ENCODE measurements at places on chromosomes 1 and 21.

GRCh38 chr21:45017039-45017960 is 57.1 kb upstream of the ADARB1 start:
- peak; percentile 19 for DNase-seq

DNA sequence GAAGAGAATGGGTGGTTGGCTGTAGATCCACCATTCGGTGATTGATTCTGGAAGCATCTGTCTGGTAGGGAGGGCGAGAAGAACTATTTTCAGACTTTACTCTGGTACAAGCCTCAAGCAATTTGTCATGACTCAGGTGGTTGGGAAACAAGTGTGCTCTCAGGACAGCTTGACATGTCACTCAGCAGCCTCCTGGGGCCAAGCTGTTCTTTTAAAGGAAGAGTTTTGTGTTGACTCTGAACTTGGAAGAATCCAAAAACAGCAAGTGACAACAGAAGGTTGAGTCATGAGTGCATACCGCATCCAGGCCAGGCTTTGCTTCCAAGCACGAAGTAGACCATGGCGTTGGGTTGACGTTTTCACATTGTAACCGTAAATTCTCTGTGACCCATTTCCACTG is 65.9 kb downstream of the CLIC6 start:
- DNase-seq = no peak

DNA sequence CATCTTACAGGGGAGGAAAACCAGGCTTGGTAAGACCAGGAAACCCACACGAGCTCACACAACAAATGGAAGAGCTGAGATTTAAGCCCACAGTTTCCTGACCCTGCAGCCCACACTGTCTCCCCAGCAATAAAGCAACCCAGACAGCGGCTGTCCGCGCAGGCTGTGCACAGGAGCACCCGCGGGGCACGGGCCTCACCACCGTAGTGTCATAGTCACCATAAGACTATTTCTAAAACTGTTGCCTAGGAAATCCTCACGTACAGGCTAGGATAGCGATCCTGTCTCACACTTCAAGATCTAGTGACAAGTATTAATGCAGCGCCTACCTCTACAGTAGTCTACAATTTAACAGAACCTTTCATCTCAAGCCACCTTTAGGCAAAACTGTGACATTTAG is 54.0 kb upstream of the SYT6 start:
- DNase-seq = no peak

DNA sequence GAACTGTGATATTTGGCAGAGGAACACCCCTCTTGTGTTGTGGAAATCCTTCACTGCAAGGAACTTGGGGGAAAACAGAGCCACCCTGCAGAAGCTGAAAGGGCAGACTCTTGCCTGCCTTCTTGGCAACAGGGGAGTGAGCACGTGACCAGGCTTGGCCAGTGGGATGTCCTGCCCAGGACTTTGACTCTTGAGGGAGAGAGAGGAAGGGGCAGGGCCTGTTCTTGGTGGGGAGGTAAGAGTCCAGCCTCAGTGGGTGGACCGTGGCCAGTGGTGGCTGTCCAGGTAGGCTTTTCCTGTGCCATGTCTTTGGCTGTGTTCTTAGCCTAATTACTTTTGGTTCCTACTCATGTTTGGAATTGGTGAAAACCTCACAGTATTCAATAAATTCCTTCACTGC is 8.6 kb upstream of the AK2 start:
- no peak for DNase-seq

GRCh38 chr1:225441314-225442122 is 13.7 kb upstream of the LBR start:
- DNase-seq = no peak

GRCh38 chr1:197200272-197200899 is 53.9 kb upstream of the ASPM start:
- no peak for DNase-seq

GRCh38 chr1:234018816-234019215 is 114.3 kb downstream of the SLC35F3 start:
- no peak for DNase-seq

- DNase-seq = no peak
Observed at GRCh38 chr1:215749414-215749813, 182.3 kb downstream of the KCTD3 start.

DNA sequence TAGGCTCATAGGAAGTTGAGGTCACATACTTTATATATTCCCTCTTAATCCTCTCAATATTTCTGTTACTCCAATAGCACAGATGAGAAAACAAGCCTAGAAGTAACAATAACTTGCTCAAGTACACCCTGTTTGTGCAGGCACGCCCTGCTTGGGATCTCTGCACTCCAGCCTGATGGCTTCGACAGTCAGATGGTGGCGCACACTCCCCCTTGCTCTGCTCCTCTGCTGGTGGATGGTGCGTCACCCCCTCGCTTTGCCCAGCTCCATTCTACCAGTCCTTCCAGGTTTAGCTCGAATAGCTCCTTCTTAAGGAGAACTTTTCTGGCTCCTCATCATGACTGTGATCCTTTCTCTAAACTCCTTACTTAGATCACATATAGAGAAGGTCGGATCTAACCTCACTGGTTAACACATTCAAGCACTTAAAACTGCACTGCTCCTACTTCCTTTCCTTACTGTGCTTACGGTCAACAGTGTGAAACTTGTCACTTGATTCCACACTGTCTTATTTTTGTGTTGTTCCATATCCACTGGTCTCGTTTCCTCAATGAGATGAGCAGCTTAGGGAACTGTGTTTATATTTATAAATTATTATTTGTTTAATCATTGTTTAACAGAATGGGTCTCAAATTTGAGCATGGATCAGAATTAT is 3.0 kb downstream of the TSPAN2 start:
- no peak for DNase-seq

GRCh38 chr21:46116189-46116775 is 18.4 kb downstream of the COL6A2 start:
- DNase-seq = peak; percentile 17

DNA sequence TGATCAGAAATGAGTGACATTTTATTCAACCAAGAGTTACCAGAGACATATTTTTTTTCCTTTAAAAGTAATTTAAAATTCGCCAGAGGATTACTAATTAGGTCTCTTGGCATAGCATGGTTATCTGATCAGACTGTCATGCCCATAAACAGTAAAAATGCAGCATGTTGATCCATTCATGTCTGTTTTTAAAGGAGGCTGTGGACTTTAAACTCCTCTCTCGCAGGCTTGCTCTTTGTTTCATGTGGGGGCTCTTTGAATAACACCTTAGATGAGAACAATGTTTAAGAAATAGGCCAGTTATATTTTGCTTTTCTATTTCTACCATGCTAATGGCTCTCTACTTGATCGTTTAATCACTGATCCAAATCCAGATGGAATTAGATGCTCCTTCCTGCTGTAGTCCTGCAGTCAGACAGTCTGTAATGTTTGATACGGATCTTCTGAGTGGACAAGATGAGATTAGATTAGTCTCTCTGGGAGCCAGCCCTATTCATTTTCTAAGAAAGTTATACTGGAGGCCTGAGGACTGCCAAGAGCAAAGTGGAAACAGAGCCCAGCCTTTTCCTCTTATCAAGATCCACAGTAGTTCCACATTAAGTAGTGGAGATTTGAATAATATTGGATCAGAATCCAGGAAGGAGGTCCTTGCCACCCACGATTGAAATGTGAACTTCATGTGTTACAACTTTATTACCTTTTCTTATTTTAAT is 197.4 kb downstream of the HS2ST1 start:
- no peak for DNase-seq

DNA sequence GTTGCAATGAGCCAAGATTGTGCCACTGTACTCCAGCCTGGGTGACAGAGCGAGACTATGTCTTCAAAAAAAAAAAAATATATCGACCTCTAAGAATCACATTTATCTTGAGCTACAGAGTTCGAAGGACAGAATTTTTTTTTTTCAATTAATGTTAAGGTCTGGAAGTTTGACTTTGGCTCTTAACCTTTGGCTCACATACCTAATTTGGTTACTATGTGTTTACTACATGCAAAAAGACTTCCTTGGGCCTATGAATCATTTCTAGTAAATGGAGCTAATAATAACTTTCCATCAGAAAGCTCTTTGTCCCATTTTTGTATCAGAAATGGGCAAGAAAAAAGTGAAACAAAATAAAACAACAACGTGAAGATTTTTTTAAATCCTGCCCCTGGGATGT is 351.2 kb downstream of the SMYD3 start:
- DNase-seq = no peak

DNA sequence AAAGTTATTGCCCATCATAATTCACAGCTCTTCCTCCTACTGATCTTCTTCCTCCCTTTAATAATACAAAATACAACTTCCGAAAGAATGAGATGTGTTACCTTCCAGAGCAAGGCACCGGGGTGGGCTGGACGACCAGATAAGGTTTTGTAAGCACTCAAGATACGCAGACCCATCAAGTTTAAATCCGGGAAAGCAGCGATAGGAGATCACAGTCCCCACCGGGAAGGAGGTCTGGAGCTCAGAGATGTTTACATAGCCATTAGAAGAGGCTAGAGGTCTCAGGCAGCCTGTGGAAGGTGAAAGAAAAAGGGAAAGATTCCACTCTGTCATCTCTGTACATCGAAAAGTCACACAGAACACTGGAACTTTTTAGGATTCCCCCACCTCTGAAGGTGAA is 99.4 kb downstream of the SUSD4 start:
- DNase-seq = no peak

DNA sequence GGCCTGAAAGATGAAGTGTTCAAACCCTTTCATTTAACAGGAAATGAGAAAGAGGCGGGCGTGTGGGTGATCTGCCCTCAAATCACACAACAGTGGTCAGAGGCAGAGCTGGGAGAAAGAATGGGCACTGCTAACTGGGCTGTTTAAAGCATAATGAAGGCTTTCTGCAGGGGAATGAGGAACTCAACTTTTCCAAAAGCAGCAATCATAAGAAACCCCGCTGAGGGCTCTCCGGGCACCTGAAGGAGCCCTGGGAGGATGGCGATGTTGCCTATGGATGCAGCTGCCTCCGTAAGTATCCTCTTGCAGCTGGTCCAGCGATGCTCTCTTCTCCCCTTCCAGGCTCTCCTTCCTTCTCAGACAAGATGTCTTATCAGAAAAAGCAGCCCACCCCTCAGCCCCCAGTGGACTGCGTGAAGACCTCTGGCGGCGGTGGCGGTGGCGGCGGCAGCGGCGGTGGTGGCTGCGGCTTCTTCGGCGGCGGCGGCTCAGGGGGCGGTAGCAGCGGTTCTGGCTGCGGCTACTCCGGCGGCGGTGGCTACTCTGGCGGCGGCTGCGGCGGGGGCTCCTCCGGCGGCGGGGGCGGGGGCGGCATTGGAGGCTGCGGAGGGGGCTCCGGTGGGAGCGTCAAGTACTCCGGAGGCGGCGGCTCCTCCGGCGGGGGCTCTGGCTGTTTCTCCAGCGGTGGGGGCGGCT is 1.2 kb downstream of the LORICRIN start:
- DNase-seq = peak; percentile 32

GRCh38 chr1:164712131-164713036 is 153.4 kb downstream of the PBX1 start:
- DNase-seq = no peak

All from activated naive CD8-positive, alpha-beta T cell treated with anti-CD3 and anti-CD28 coated beads, Interleukin-2, amount 10 ng/mL, durations not matched to agents 7 days and 5 days (primary cell).